ENCODE measurements at places on chromosomes 5 and 9.

DNA sequence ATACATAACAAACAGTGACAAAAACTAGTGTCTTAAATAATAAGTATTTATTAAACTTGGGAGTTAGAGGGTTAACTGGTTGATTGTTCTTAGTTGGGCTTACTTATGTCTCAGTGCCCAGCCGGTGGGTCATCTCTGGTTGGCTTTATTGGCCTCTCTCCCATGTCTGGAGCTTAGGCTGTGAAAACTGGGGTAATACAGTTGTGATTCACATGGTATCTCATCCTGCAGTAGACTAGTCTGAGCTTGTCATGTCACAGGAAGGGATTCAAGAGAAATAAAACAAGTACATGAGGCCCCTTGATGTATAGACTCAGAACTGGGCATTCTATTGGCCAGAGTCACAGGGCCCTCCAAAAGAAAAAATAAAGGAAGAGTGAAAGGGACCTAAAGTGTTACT, 466.4 kb upstream of the SMC2 start:
- DNase-seq = no peak

- no peak for DNase-seq
Measured at GRCh38 chr9:129327552-129328328, 149.7 kb upstream of the IER5L start.

DNA sequence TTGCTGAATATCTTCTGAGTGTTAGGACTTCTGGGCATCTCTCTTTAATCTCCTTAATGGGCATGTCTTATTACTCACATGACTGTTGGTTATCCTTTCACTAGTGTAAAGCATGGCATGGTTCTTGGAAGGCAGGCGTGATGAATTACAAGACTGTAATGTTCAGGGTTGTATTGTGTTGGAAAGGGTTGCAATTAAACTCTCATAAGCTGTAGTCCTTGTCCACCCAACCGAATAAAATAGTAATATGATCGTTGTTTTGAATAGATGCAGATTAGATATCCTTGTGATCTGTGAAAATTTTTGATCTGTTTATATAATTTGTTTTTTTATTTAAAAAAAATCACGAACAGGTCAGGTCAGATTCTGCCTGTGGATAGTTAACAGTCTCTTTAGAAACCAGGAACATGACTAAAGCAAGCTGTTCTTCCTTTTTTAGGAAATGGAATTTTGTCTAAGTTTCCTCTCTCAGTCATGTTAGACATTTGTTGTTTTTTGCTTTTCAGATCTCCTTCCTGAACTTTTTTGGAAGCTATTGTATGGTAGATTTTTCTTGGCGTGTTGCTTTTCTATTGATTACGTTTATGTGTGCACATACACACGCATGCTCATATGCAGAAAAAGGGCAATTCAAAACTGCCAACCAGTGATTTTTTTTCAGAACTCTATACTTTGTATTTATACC, 121.8 kb downstream of the ARHGEF28 start:
- DNase-seq = no peak

GRCh38 chr5:19615661-19616060, 372.3 kb downstream of the CDH18 start:
- DNase-seq = no peak

DNA sequence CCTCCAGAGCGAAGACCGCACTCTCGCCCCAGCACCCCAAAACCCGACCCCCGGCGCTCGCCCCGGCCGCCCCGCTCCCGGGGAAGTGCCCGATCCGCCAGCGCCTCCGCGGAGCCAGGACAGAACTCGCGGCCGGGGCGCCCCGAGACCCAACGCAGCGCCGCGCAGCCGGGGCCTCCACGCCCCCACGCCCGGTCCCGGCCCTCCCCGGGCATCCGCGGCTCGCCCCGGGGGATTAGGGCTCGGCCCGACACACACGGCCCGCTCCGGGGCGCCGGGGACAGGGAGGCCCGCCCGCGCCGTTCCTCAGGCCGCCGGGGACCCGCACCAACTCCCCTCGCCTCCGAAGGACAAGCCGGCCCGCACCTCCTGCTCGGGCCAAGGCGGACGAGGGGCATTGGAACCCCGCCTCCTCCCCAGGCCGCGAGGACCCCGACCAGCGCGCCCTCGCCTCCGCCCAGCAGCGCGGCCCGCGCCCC, 544 bp downstream of the FNBP1 start:
- DNase-seq = peak; percentile 71
